ENCODE measurements at places on chromosomes 7 and 10.

- DNase-seq, result no peak
Measured at GRCh38 chr10:12846718-12847117, 154.8 kb downstream of the CCDC3 start.

DNA sequence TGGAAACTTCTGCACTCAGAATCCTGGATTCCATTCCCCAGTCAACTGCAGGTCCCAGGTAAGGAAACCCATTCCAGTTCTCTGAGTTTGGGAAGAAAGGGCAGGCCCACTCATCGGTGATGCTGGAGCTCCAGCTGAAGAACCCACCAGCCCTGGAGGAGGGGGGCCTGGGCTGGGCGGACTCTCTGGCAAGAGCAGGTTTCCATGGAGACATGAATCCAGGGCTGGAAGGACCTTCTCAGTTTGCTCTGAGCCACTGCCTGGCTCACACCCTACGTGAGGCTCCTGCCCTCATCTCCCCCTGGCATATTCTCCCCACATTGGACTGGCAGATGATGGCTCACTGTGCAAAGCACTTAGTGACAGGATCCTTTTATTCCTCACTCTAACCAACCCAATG, 73.3 kb upstream of the CPXM2 start:
- DNase-seq, result no peak

DNA sequence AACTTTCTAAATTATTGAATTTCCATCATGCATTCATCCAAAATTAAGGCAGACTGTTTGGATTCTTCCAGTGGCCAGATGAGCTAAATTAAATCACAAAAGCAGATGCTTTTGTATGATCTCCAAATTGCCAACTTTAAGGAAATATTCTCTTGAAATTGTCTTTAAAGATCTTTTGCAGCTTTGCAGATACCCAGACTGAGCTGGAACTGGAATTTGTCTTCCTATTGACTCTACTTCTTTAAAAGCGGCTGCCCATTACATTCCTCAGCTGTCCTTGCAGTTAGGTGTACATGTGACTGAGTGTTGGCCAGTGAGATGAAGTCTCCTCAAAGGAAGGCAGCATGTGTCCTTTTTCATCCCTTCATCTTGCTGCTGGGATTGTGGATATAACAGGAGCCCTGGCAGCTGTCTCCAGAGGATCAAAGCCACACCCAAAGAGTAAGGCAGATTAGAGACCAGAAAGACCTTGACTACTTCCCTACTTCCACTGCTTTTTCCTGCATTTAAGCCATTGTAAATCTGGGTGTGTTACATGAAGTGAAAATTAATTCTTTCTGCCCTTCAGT, 8.2 kb upstream of the CFAP69 start:
- DNase-seq, result no peak

DNA sequence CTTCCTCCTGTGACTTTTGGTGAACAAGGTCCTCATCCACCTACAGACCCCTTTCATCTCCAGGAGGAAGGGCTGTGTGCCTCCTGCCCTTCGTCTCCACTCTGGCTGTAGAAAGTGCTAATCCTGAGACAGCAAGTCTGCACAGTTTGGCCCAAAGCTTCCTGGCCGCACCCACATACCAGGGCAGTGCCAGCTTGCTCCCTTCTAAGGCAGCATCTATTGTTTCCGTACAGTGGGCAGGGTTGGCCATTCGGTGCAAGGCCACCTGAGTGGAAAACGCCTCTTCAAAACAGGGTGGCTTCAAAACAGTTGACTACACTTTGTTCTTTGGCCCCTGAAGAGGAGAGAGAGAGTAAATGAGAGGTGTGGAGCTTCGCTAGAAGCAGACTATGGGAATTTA, 134.1 kb upstream of the KLF14 start:
- no peak for DNase-seq

Measured in stimulated activated CD4-positive, alpha-beta T cell treated with anti-CD3 and anti-CD28 coated beads, Interleukin-4, amount 100 ng/mL, for 48 hours (primary cell).